NCI-H1417 (cell line): ENCODE measurements at places on chromosomes 4 and X.
A peak's percentile ranks its signal among the peaks of the same experiment; 100 is the strongest.

DNA sequence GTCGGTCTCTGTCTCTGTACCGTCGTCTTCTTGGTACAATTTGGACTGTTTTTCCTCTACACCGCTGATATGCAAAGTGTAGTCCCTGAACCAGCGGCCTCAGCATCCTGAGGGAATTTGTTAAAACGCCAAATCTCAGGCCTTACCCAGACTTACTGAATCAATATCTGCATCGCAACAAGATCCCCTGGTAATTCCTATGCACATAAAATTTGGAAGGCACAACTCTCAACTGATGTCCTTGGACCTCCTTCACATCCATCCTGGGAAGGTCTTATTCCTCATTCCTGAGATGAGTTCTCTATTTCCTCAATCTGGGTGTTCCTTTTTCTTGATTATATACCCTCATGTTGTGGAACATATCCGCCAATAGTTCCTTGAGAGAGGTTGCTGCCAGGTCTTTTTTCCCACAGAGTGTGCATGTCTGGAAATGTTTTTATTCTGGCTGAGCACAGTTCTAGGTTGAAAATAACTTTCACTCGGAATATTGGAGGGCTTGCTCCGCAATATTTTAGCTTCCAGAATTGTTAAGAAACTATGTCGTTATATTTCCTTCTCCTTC, 738 bp upstream of the HPF1 start:
- no peak for DNase-seq

DNA sequence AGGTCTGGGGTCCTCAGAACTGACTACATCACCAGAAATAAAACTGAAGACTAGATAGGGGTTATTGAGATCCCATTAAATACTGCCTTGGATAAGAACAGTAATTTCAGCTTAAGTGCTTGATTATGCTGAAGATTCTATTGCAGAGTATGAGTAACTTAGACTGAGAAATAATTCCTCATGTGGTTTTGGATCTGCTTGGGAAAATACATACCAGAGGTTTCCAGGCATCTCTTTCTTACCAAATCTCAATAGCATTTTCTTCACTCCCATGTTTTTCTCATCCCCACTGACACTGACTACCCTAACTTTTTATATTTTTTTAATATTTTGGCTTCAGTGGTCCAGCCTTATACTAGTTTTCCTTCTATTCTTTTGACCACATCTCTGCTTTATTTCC, 92.0 kb upstream of the TEX13D start:
- no peak for DNase-seq

DNA sequence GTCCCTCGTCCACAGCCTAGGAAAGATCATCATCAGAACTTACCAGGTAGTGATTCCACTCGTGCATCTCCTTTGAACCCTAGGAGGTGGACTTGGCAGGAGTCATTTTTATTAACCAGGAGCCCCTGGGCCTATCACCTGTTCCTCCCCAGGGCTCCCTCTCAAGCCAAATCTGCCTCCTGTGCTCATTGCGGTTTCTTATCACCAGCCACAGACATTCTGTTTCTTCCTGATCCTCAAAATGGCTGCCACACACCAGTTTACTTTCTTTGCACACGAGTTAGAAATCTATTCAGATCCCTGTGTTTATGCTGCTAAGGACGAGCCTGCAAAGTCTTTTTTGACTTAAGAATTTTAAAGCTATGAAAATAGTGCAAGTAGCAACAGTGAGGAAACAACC, 354.5 kb upstream of the BOD1L1 start:
- no peak for DNase-seq

DNA sequence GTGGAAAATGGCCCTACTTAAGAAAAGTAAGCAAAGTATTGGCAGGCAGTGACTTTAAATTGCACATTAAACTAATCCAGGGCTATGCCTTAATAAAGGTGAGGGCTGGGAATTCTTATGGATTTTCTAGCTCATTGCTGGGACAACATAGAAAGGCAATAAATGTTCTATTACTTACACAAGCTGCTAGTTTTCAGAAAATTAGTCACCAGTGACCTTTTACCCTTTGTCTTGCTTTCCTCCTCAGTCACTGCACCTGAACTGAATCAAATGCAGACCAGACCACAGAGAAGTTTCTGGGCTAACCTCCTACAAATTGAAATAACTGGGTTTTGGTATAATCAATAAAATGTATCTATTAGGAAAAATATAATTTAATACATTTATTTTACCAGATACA, 694.4 kb upstream of the FAM241A start:
- no peak for DNase-seq

- no peak for DNase-seq
Measured at GRCh38 chrX:78527818-78528217, 131.3 kb downstream of the RTL3 start.

DNA sequence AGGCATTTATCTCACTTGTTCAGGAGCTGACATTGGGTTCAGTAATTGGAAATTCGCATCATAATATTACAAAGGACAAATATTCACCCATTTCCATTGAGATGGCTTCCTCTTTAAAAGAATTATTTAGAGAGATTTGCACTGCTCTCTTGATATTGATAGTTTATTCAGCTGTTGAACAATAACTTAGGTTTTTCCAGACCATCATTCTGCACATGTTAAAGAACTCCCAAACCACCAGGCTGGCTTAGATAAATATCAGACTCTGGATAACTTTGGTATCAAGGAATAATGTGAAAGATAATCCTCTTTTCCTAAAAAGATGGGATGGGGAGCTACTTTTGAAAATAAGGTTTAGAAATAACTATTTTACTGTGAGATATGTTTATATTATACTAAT, 154.0 kb downstream of the GASK1B start:
- no peak for DNase-seq

- no peak for DNase-seq
Measured at GRCh38 chr4:98363431-98363830, 102.2 kb downstream of the RAP1GDS1 start.

DNA sequence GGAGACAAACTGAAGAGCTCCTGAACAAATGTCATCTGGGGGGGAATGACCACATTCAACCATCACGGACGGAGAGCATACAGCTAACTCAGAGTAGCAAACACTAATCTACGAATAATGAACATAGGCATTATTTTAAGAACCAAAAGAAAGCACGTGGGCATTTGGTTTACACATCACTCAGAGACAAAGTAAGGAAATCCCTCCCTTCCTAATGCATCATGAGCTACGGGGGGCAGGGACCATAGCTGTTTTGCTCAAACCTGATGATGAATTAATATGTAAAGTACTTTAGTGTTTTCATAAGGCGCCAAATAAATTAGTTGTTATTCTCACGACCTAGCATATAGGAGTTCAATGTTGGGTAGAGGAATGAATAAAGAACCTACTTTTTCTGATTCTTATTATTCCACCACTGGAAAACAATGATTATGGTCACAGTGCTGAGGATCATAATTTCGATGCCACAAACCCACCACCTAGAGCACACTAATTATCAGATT, 11.7 kb upstream of the TMEM156 start:
- DNase-seq = peak; percentile 31

GRCh38 chrX:154809939-154810665, 4.8 kb upstream of the MPP1 start:
- DNase-seq = no peak

DNA sequence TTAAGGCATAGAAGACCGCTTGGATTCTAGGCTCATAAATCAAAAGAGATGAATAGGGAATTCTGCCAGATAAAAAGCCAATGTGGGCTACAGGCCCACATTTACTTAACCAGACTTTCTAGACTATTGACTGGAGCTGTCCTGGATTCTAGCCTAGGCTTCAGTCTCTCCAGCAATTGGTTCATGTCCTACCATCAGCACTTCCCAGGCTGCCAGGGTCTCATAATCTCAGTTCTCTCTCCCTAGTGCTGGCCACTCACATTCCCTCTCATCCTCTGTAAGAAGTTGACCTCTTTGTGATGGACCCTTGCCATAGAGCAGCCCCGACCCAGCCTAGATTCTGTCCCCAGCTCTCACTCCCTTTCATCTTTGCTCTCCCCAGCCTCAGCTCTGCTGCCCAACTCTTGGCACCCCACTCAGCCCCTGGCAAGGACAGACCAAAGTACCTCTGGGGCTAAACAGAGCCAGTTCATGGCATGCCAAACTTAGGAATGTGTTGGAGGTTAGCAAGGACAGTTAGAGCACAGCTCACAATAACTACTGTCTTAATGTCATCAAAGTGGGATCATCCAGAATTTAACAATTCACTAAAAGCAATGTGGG, 396.2 kb downstream of the INPP4B start:
- no peak for DNase-seq

DNA sequence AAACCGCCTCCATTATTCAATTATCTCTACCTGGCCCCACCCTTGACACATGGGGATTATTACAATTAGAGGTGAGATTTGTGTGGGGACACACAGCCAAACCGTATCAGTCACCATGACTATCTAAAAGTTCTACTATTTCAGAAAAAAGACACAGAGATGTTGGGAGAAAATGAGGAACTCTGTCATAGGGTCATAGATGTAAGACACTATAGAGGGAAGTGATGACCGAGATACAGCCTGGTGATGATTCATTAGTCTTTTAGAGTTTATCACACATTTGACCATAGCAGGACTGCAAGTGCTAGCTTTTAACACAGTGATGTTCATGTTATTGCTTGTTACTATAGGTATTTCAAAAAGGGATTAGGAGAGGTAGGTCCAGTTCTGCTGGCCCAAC, 357.0 kb upstream of the AADAT start:
- DNase-seq = no peak

DNA sequence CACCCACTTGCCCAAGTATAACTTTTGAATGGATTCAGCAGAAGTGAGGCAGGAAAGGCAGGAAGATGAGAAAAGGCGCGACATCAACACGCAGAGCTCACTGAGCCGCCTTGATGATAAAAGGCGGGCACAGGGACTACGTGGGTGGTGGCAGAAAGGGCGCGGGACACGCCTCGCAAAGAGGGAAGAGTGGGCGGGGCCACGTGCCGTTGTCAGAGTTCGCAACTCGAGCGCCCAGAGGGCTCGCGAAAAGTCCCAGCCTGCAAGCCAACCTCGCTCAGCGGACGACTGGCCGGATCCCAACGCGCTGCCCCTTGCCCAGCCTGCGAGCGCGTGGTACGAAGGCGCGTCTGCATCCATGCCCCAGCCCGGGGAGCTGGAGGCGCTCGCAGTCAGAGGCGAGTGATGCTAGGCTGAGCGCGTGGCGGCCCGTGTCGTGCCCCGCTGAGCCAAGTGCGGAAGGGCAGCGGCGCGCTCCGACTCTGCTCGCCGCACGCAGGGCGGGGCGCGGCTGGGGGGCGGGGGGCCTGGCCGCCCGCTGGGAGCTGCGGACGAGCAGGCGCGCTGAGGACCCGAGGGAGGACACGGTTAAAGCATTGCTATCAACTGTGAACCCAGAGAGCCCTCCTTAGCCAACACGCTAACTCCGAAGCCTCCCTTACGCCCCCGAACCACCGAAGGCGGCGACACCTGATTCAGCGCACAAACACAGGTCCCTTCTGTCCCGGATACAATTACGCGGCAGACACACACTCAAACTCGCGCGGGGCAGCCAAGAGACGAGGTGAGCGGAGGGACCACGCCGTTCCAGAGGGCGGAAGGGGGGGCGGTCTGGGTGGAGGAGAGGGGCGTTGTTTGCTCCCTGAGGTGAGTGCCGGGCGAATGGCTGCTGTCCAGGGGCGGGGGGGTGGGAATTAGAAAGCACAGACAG, at the start of gene UGT8:
TSS of gene UGT8 (plus strand) at position 617 of the 931 bp plus-strand sequence. CDS start 24,074 bp downstream, outside the sequence.
- DNase-seq = peak; percentile 98

GRCh38 chrX:24553011-24553410, 87.9 kb downstream of the PDK3 start:
- no peak for DNase-seq

DNA sequence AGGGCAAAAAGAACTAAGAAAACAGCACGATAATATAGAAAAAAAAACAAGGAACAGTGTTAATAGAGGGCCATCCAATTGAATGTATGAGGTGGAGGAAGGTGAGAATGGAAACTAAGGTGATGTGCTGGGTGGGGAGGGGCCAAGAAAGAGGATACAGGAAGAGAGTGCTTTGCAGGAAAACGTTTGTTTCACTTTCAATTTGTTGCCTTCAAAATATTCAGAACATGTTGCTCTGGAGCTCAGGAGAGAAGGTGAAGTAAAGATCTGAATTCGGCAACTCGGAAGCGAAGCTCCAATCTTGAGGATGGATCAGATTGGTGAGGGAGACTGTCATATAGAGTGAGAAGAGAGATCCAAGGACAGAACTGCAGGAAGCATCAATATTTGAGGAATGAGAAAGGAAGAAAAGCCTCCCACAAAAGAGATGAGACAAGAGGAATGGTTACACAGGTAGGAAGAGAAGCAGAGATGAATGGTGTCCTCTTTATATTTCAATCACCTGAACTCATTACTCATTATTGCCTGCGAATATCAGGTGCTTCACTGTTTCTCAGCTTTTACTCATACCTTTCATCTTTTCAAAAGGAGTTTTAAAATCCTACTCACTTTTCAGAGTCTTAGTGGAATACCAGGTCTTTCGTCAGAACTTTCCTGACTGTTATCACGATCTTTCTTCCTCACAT, 14.7 kb upstream of the SEC24D start:
- DNase-seq = no peak

- DNase-seq = no peak
Measured at GRCh38 chr4:180422989-180423711, 1820.1 kb upstream of the TENM3 start.

GRCh38 chr4:6303943-6304342, 34.3 kb downstream of the WFS1 start:
- DNase-seq = no peak

GRCh38 chr4:62342346-62342745, 1142.2 kb downstream of the ADGRL3 start:
- no peak for DNase-seq

- peak; percentile 21 for DNase-seq
Measured at GRCh38 chr4:16082426-16083240, 1.2 kb downstream of the PROM1 start.
